Fibroblast of the conjunctiva (primary cell): ENCODE measurements at places on chromosomes 13 and 19.

DNA sequence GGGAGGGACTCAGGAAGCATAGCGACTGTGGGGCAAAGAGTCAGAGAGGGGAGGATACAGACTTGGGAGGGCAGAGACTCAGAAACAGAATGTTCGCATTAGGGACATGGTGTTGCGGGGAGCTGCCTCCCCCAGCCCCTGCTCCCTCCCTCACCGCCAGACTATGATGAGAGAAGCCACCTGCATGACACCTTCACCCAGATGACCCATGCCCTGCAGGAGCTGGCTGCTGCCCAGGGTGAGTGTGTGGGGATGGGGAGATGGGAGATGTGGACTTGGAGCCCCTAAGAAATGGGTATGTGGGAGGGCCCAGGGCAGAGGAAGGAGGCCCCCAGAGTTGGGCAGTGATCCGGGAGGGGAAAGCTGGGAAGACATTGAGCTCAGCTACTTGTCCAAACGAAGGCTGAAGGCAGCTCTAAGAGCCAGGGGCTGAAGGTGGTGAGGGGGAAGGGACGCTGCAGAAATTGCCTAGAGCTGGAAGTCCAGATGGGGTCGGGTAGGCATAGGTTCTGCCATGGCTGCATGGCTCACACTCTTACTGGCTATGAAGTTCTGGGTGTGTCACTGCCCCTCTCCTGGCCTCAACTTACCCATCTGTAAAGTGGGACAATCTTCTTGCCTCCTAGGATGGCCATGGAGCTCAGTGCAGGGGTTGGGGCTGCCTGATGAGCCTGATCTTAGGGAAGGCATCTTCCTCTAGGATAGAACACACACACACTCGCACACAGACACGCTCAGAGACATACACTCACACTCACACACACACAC, 1.4 kb downstream of the SPACA6 start:
- no peak for DNase-seq

DNA sequence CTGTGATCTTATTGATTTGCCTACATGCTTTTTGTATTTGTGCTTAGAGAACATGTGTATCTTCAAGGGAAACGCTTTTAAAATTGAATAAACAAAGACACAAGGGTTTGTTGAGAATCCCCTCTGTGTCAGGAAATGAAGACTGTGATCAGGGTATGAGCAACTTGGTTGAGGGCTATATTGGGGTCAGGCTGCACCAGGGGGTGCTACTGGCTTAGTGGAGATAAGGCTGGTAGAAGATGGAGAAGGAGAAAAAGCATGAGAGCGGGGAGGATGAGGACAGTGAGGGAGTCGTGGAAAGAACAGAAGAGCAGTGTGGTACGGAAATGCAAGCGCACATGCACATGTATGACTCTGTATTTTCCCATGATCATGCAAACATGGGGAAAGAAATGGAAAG, 201.6 kb downstream of the MTUS2 start:
- no peak for DNase-seq

- DNase-seq, result peak; percentile 55
Measured at GRCh38 chr13:109146912-109147647, 517.7 kb downstream of the MYO16 start.

DNA sequence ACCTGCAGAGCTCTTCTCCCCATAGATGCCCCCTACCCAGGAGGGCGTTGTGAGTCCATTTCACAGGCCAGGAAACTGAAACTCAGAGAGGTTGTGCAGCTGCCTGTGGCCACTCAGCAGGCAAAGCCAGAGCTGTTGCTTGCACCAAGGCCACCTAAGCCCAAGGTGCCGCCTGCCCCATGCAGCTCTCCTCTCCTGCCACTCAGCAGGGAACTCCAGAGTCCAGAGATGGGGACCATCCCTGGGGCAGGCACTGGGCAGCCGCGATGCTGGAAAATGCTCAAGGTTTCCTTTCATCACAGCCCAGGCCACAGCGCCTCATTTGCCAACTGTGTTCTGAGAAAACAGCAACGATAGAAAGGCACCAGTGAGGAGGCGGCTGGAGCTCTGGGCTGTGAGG, 41.0 kb upstream of the PEPD start:
- no peak for DNase-seq

GRCh38 chr13:109642358-109642757, 144.0 kb downstream of the IRS2 start:
- DNase-seq, result no peak

GRCh38 chr13:44156294-44156658, 217.3 kb upstream of the SERP2 start:
- no peak for DNase-seq

- no peak for DNase-seq
Measured at GRCh38 chr19:6587093-6587820, 3.7 kb downstream of the CD70 start.

DNA sequence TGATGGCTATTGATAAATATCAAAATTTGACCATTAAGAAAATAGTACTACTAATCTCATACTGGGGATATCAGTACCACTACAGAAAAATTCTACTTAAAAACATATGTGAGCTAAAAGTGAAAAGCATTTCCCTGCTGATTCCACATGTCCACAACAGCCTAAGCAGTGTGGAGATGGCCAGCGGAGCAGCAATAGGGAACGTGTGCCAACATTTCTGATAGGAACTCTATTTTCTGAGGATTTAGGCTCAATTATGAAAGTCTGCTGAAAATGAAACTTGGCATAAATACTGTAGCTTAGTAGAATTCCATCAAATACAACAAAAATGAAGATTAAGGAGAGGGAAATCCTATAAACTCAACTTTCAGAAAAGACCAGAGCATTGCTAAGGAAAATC, 311.6 kb downstream of the ENOX1 start:
- DNase-seq, result peak; percentile 23
